ENCODE measurements at places on chromosomes 1 and 21.

DNA sequence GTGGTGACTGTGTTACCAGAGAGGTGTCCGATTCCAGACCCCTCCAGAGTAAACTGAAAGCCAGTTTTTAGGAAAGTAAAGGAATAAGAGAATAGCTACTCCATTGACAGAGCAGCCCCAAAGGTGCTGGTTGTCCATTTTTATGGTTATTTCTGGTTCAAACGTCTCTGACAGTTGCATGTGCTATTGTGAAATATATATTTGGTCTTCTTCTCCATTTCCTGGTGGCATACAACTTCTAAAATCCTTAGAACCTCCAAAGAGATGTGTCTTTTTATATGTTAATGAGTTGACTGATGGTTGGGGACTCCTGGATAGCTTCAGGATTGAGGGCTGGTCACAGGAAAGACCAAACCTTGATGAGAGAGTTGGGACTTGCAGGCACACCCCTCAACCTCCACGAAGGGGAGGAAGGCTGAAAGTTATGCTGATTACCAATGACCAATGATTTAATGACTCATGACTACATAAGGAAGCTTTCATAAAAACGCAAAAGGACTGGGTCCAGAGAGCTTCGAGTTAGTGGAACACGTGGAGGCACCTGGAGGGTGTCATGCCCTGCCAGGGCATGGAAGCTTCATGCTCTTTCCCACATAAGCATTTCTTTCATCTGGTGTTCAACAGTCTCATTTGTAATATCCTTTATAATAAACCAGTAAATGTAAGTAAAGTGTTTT is 100.7 kb downstream of the SLC16A1 start:
- DNase-seq: no peak

DNA sequence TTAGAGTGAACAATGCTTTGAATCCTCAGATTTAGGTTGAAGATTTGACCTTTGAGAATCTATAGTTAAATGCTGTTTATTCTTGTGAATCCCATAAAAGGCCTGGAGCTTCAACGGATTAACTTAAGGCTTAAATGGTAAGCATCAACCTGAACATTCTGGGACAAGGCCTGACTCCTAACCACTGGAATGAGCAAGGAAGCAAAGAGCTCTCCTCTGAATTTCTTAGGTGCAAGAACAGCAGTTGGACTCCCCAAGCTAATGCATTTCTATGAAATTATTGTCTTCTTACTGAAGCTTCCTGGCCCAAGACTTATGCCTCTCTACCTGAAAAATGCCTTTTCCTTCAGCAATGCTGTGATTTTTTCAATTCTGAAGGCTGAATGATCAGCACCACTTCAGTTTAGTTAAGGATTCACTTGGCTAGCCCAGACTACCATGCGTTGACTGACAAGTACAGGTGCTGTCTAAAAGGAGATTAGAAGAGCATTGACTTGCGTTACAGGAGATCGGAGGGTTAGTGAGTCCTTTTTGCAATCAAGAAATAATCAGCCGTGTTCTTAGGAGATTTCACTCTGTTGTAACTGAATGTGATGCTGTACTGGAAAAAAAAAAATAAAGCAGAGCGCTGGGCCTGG is 178.5 kb downstream of the ZC3H11B start:
- DNase-seq: no peak

GRCh38 chr1:241605146-241605805 is 34.9 kb downstream of the CHML start:
- DNase-seq: no peak

- DNase-seq: no peak
Observed at GRCh38 chr1:228990906-228991569, 255.8 kb downstream of the RHOU start.

DNA sequence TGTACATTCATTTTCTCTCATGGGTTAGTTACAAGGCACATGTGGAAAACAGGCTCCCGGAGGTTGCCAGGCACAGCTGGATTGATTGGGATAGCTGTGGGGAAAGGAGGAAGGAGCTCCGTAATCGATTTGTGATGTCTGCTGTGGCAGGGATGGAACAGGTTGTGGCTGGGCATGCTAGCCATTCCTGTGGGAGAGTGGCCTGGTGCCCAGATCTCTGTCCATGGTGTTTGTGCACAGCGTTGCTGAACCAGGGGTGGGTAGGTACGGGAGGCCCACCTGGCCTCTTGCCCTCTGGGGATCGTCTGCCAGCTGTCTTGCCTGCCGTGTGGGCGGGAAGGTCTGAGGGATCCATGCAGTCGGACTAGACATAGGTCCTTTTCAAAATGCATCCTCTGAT is 302.8 kb upstream of the VAMP3 start:
- DNase-seq: no peak

DNA sequence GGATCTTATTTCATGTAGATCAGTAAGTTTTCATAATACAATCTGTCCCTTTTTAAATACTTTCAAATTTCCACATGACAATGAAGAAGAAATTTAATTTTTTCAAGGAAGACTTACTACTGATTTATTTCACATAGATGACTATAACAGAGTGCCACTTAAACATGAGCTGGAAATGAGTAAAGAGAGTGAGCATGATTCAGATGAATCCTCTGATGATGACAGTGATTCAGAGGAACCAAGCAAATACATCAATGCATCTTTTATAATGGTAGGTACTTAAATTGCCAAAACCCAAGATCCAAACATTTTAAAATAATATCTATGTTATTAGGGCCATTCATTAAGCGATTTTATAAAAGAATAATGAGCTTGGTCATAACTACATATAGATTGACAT is 110.4 kb downstream of the PTPRC start:
- no peak for DNase-seq

DNA sequence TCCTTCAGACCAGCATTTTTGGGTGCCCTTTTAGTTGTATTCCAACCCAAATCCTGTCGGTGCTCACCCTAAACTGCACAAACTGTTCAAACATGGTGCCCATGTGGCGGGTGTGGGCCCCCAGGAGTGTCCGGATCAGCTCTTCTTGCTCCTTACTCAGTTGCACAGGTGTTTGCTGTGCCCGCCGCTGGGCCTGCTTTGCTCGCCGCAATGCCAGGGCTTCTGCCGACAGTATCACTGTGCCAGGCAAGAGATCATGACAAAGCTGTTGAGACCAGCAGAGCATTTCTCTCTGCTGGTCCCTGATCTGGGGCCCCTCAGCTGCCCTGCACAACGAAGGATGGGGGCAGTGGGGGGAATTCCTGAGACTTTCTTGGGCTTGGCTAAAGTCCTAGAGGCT is 4.9 kb downstream of the NR1I3 start:
- DNase-seq: no peak

DNA sequence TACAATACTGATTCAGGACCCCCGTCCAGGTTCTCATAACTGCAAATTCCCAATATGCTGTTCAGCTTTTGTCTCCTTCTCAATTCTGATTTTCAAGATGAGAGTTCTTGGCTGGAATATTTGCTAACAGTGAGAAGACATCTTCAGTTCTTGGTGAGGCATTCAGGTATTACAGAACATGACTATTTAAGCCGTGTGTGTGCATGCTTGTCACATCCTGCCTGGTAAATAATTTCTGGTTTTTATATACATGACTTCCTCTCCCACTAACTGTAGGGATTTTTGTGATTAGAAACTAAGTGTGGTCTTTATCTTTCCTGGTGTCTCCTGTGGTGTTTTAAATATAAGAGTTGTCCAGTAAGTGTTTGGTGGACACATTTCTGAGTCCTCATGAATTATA is 10.2 kb upstream of the SLC19A2 start:
- no peak for DNase-seq

- no peak for DNase-seq
Observed at GRCh38 chr1:237384213-237384612, 342.2 kb downstream of the RYR2 start.

GRCh38 chr1:9737671-9738070 is 86.1 kb downstream of the CLSTN1 start:
- no peak for DNase-seq

Data from NCI-H1436 (cell line).